ENCODE measurements at places on chromosomes 5 and 9.

GRCh38 chr5:179146277-179146676 lies 86.1 kb downstream of the ZNF354C start:
- DNase-seq, result no peak

DNA sequence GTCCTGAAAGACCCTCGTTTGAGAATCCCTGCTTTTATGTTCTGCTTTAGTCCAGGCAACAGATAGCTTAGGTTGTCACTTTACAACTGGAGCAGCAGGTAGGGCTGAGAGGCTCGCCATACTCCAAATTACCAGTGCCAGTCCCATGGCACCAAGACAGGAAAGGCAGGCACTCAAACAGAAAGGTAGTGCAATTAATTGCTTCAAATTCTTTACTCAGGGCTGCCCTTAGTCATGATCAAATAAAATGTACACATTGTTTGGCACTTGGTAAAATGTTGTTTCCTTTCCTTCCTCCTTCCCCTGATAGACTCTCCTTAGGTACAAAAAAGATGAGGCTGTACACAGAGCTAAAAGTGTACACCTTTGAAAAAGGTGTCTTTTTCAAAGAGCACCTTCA lies 115.8 kb upstream of the CCDC152 start:
- DNase-seq, result no peak

DNA sequence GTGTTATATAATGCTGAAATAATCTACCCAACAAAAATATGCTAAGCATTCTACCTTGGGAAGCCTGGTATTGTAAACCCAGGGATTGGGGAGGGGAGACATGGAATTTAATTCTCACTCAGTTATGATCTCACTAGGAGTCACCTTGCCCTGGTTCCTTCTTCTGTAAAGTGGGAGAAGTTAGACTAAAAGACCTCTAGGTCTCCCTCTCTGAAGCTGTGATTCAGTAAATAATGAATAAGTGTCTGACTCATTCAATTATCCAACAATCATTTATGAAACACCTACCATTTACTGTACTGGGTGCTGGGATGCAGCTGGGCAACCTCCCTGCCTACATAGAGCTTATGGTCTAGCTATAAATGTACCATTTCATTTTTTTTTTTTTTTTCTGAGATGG lies 20.2 kb upstream of the SPARC start:
- no peak for DNase-seq

DNA sequence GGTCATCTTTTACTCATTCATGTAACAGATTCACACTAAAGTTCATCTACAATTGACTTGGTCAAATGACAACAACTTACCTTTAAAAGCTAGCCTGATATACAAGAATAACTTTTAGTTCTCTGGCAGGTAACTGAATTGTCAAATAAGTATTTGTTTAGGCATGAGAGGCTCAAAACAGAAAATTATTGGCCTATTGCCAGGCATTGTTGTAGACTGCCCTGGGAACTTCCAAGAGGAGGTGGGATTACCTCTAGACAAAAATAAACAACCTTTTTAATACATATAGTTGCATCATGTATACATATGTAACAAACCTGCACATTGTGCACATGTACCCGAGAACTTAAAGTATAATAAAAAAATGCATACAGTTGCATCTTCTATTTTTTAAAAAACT lies 18.2 kb upstream of the SLCO4C1 start:
- DNase-seq, result no peak

DNA sequence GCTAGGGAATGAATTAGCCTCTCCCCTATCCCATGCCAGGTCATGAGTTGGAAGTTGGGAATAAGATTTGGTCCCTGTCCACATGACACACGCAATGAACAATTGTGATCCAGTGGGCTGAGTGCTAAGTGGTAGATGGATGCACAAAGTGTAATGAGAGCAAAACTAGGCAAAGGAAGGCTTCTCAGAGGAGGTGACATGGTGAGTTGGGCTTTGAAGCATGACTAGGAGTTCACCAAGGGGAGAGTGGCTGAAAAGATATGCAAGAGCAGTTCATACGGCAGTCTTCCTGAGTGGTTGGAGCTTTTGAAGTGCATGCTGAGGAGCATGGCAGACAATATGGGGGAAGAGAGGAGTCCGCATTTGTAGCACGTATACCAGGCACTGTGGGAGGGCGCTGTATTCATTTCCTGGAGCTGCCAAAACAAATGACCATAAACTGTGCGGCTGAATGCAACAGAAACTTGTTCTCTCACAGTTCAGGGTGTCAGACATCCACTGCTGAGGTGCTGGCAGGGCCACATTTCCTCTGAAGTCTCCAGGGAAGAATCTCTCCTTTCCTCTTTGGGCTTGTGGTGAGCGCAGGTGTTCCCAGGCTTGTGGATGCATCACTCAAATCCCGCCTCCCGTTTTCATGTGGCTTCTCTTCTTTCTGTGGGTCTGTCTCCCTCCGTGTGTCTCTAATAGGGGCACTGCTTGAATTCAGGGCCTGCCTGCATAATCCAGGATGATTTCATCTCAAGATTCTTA lies 49.5 kb downstream of the NSG2 start:
- no peak for DNase-seq

- DNase-seq, result no peak
Measured at GRCh38 chr5:45279109-45279508, 417.1 kb downstream of the HCN1 start.

DNA sequence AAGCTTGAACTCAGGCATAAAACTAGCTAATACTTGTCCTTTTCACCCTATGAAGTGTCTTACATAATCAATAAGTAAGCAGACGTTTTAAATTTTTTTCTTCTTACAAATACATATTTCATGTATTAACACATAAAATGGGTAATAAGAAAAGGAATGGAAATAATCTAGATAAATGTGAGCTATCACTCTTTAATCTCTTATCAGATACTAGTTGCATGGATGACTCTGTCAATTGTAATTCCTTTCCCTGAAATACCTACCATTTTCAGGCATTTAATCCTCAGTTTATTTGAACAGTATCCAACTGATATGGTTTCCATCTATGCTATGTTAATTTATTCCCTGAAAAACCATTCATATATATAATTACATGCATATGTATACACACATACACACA lies 166.0 kb upstream of the RGS7BP start:
- peak; percentile 37 for DNase-seq
